ENCODE measurements at places on chromosomes 3 and 15.

DNA sequence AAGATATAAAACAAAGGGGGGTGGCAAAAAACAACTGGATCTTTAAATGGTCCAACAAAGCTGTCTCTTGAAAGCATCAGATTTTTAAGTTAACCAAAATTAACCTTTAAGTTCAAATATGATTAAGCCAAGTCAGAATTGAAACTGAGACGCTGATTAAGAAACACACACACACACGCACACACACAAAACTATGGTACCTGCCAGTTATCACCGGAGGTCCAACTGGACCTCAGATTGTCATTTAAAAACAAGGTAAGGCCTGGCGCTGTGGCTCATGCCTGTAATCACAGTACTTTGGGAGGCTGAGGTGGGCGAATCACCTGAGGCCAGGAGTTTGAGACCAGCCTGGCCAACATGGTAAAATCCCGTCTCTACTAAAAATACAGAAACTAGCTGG lies 10.4 kb downstream of the ARF4 start:
- no peak for DNase-seq

DNA sequence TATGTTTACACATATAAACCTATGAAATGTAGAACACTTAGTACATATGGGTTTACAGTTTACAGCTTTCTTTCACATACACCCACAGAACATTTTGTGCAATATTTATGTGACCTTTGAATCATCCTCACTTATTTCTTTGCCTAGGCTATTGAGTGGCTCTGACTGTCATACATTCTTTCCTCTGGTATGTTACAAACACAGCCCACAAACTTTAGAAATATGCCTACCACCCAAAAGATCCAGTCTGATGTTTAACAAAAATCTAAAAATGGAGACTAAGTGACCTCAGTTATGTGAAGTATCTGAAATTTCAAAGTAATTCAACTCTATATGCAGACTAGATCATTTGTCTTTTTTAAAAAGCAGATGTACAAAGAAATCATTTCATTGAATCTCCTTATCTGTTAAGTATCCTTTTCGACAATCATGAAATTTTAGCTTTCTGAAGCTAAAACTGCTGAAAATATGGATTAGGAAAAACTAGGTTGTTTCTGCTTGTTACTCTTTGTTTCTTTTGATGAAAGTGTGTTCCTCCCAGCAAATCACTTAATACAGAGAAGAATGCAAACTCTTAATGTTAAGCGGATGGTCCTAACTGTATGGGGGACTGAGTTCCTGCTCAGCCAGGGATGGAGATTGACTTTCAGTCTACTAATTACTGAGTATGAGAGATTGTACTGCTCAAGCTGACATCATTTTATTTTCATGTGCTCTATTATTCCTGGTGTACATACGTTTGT lies 27.7 kb downstream of the CCDC54 start:
- no peak for DNase-seq

DNA sequence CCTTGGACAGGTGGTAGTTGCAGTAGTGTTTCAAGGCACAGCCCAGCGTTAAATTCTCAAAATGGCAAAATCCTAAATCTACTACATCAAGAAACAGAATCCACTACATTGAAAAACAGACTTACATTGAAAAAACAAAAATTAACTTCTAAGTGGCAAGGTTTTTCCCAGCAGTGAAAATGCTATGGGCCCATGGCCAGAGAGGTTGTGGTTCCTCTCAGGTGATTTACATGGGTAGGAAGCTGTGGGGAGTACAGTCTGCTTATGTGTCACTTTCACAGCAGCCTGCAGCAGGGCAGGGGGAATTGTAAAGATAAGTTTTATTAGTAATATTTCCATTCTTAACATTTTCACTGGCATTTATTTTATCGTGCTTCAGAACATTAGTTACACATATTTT lies 24.9 kb downstream of the TTC14 start:
- DNase-seq = no peak

DNA sequence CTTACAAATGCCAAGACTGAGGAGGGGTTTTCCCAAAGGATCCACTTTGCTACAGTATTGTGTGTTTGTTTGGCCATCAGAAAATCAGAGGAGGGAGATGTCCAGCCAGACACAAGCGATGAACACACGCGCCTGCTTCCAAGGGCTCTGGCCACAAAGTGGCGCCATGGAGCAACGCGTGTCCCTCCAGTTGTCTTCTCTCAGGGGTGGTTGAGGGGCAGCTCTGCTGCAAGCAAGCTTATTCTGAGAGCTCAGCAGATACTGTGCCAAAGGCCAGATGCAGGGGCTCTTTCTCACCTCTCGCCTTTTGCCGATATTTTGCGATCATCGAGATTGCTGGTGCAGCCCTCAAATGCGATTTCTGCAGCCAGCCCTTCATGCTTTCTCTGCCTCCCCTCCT lies 88.9 kb upstream of the OSBPL11 start:
- DNase-seq = no peak

DNA sequence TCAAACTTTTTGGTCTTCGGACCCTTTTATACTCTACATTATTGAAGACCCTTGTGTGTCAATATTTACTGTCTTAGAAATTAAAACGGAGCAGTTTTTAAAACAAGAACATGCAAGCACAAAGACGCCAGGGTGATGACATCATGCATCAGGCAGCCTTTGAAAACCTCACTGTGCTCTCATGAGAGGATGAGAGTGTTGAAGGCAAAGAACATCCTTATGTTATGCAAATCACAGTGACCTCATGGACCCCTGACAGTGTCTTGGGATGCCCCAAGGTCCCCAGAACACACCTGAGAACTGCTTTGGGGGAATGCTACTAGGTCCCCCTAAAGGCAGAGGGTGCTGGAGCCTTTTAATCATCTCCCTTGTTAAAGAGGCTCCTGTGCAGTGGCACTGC lies 51.6 kb downstream of the CHDH start:
- DNase-seq = no peak

DNA sequence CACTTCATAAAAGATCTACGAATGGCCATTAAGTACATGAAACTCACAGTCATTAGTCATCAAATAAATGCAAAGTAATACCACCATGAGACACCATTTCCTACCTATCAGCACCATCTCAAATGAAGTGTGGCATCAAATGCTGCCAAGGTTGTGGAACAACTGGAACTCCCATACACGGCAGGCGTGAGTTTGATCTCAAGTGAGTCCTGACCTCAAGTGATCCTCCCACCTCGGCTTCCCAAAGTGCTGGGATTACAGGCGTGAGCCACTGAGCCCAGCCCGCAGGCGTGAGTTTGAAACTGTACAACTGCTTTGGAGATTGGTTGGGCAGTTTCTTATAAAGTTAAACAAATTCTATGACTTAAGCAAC lies 28.8 kb upstream of the HDAC11 start:
- DNase-seq = no peak
